ENCODE measurements at places on chromosomes 13 and 19.

GRCh38 chr13:25686831-25687470 lies 315.2 kb downstream of the ATP8A2 start:
- DNase-seq = no peak

DNA sequence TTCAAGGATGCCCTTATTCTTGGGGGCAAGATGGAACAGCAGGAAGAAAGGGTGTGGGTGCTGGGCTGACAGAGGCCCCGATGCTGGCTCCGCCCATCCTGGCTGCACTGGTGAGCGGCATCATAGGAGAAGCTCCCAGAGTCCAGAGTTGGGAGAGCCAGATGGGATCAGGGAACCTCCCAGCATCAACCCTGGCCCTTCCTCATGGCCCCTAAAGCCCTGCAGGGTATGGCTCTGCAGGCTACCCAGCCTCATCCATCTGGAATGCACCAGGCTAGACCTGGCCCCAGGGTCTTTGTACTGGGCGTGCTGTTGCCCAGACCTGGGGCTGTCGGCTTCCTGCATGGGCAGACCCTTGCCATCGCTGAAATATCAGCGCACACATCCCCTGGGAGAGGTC lies 7.9 kb upstream of the ELL start:
- DNase-seq = no peak

DNA sequence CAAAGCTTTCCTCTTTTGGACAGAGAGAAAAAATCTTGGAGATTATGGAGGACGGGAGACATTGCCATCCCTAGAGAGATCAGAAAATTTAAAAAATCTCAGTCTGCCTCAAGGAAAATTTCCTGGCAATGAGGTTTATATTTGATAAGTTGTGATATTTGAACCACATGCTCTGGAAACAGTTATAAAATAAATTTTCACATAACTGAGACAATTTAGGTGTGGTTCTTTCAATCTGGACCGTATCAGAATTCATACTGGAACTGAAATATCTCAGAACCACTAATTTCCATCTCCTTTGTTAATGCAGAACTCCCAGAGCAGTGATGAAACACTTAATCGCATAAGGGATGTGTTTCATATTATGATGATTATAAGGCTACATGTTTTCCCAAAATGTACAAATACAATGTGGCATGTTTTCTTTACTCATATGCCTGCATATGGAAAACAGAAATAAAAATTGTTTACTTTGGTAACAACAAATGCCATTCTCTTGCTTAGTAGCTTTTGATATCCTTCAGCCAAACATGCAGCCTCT lies 13.7 kb downstream of the UBE2L5 start:
- no peak for DNase-seq

- DNase-seq = no peak
Observed at GRCh38 chr13:49740870-49741269, 49.6 kb upstream of the EBPL start.

DNA sequence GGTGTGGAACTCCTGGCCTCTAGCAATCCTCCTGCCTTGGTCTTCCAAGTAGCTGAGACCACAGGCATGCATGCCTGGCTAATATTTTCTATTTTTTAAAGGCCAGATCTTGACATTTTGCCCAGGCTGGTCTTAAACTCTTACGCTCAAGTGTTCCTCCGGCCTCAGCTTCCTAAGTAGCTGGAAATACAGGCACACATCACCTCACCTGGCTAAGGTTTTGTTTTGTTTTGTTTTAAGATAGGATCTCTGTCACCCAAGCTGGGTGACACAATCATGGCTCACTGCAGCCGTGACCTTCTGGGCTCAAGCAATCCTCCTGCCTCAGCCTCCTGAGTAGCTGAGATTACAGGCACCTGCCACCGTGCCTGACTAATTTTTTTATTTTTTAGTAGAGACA lies 5.5 kb upstream of the RLN3 start:
- DNase-seq = no peak

- DNase-seq = no peak
Observed at GRCh38 chr19:17540174-17540573, 15.3 kb upstream of the COLGALT1 start.

- no peak for DNase-seq
Observed at GRCh38 chr13:36919171-36919832, 736 bp downstream of the SMAD9 start.

DNA sequence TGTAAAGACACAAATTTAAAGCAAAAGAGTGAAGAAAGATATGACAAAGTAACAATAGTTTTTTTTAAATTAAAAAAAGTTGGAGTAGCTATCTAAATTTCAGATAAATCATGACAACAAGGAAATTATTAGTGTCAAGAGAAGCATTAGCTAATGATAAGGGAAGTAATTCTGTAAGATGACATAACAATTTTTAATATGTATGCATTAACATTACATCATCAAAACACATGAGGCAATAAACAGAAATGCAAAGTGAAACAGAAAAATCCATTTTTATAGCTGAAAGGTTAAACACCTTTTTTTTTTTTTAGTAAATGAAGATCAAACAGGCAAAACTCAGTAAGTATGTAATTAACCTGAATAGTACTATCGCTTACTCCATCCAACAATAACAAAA lies 804.9 kb upstream of the PRR20A start:
- DNase-seq = no peak

GRCh38 chr13:108677806-108678205 lies 48.4 kb downstream of the MYO16 start:
- no peak for DNase-seq

DNA sequence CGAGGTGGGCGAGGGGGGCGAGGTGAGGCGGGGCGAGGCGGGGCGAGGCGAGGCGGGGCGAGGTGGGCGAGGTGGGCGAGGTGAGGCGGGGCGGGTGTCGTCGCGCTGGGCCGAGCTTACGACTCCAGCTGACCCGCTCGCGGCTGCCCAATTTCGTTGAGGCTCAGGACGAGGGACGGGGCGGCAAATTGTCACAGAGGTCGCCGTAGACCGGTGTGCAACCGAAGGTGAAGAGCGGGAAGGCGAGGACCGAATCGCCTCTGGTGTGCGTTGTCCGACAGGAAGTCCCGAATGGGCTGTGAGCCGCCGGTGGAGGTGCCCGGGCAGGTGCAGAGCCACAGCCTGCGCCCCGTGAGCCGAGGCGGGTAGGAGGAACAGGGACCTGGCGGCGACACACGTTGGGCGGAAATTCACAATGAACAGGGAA lies at the start of gene LACC1:
TSS of gene LACC1 (plus strand) at position 150 of the 427 bp plus-strand sequence. CDS start 1,082 bp downstream, outside the sequence.
- peak; percentile 20 for DNase-seq

- DNase-seq = peak; percentile 51
Observed at GRCh38 chr19:21482863-21483276, 22.5 kb upstream of the ZNF429 start.

DNA sequence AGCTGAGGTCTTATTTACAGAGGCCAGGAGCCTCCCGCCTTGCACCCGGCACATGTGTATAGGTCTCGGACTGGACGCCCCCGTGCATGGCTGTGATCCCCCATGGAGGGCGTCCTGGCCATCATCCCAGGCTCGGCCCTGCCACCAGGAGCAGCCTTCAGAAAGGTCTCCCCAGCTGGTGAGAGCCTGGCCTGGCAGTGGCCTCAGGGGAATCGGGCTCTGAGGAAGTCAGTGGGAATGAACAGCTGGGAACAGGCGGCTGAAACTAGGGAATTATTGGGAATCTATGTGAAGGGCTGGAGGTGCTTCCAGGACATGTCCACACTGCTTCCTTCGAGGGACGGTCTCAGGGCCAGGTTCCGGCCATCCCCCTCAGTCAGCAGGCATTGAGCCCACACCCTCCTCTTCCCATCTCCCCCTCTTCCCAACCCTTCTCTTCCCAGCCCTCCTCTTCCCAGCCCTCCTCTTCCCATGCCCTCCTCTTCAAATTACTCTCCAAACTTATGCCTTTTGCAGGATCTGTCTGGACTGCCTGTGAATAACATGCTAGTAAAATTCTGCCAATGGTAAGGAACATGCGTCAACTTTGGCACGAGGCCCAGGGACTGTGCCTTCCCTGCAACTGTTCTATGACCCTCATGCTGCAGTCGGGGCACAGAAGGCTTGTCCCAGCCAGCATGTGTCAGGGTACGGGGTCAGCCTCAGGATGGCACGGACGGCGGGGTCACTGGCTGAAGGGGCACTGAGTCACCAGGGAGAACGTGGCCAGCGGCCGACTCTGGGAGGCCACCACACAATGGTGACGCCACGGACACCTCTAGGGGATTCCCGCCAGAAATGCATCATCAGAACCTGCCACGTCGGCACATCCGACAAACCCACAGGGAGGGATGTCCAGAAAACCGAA lies 24.2 kb upstream of the C13orf46 start:
- DNase-seq = no peak

- DNase-seq = no peak
Observed at GRCh38 chr13:40252241-40252640, 414.2 kb downstream of the FOXO1 start.

DNA sequence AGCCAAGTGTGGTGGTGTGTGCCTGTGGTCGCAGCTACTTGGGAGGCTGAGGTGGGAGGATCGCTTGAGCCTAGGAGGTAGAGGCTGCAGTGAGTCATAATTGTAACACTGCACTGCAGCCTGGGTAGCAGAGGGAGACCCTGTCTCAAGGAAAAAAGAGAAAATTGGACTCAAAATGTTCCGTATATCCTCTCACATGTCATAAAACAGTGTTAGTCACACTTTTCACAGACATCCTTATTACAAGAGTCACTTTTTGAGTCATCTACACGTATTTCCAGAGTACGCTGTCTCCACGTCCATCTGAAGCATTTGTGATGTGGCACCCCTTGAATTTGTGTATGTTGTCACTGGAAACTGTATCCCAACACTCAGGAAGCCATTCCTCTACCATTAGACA lies 133.0 kb downstream of the SIPA1L3 start:
- DNase-seq = no peak

DNA sequence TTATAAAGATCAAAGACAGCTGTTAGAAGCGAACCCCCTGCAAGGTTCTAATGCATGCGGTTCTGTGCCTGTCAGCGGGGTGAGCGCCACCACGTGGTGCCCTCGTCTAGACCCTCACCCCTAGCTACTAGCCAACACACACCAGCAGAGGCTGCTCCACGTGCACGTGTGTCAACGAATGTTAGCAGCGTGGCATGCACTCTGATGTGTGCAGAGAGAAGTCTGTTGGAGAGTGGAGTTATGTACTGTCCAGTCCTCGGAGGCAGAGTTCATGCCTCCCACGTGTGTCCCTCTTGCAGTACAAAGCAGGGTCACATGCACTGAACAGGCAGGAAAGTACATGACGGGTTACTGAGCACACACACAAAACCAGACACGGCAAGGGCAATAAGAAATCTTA lies 75.0 kb upstream of the SLC15A1 start:
- DNase-seq = no peak

GRCh38 chr13:53683146-53683545 lies 654.5 kb downstream of the OLFM4 start:
- DNase-seq = no peak

GRCh38 chr13:98484289-98485219 lies 92.4 kb downstream of the STK24 start:
- DNase-seq = peak; percentile 51

- no peak for DNase-seq
Observed at GRCh38 chr19:8361921-8362793, 1.8 kb upstream of the ANGPTL4 start.

GRCh38 chr13:28031896-28032288 lies 43.4 kb upstream of the URAD start:
- DNase-seq = no peak

GRCh38 chr13:28631801-28632200 lies 27.1 kb upstream of the POMP start:
- no peak for DNase-seq

- no peak for DNase-seq
Observed at GRCh38 chr19:15110418-15110815, 3.2 kb downstream of the SYDE1 start.

- DNase-seq = no peak
Observed at GRCh38 chr19:39200803-39201115, 3.3 kb downstream of the SYCN start.

GRCh38 chr19:49430678-49431329 lies 5.6 kb downstream of the GFY start:
- no peak for DNase-seq

GRCh38 chr13:45051315-45051714 lies 62.0 kb downstream of the GPALPP1 start:
- DNase-seq = no peak

DNA sequence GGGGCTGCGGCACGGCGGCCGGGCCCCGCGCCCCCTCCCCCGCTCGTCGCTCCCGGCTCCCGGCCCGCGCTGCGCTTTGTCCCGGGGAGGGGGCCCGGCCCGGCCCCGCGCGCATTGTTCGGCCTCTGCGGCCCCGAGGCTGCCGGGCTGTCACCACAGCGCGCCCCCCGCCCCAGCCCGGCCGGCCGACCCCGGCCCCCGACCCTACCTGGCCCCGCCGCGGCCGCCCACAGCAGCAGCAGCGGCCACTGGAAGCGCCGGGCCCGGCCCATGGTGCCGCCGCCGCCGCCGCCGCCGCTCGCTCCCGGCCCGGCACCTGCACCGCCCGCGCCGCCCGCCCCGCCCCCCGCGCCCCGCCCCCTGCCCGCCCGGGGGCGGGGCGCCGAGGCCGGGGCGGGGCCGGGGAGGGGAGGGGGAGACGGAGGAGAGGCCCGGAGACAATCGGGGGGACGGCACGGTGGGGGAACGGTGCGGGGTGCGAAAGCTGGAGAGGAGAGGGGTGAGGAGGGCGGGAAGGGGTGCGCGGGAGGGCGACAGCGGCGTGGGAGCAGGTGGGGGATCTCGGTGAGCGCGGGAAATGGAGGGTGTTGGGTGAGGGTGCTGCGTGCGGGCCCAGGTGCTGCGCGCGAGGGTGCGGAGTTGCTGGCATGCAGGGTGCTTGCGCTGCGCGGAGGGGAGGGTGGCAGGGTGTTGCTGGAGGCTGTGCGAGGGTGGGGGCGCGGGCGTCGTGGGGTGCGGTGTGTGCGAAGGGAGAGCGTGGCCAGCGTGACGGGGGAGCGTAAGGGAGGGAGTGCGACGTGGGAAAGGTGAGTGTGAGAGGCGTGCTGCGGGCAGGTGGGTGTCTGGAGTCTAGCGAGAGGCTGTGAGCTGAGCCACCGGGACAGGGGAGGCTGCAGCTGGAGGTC lies at the start of gene CADM4:
TSS of gene CADM4 (minus strand) at position 332 of the 905 bp plus-strand sequence. CDS start at position 272, 60 bp downstream.
- no peak for DNase-seq

GRCh38 chr13:20492641-20493040 lies 33.0 kb downstream of the CRYL1 start:
- peak; percentile 32 for DNase-seq

- DNase-seq = no peak
Observed at GRCh38 chr13:75402787-75403186, 79.2 kb downstream of the TBC1D4 start.

DNA sequence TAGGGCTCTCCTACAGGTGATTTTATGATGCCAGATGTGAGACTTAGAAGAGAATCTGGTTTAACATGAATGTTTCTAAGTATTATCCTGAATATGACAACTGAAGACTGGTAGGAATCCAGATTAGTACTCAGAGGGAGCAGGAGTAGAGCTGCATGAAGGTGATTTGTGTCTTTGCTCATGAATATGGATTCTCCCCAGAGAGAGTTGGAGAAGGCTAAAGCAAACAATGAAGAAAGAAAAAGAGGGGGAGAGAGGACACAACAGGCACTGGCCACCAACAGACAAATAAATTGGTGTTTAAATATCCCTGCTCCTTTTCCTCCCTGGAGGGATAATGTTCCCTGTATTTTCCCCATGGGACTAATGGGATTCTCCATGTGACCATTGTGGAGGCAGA lies 427.0 kb upstream of the KLF12 start:
- DNase-seq = no peak
